ENCODE measurements at places on chromosomes 1 and 21.
A peak's percentile ranks its signal among the peaks of the same experiment; 100 is the strongest.

DNA sequence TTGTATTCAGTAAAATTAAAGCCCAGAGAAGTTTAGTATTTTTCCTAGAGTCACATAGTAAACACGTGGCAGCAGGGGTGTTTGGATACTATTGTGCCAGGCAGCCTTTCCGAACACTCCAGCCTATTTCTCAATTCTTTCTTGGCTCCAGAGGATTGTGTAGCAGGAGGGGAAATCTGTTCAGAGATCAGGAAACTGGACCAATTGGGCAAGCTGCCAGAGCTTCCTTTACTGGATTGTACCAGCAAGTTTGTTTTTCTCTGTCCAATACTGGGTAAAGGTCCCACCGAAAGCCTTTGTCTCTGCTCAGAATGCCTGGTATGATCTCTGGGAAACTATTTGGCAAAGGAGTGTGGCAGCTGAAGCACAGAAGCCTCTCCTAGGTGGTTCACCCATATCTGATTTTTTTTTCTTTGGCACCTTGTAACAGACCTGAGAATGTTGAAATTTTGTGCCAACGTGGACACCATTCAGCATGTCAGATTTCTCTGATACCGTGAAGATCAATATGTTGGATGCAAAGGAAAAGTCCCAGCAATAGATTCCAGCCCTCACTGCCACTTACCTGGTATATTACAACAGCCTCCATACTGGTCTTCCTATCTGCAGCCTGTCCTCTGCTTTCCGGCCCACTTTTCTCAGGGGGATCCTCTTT is 126.2 kb downstream of the FGGY start:
- DNase-seq = no peak

DNA sequence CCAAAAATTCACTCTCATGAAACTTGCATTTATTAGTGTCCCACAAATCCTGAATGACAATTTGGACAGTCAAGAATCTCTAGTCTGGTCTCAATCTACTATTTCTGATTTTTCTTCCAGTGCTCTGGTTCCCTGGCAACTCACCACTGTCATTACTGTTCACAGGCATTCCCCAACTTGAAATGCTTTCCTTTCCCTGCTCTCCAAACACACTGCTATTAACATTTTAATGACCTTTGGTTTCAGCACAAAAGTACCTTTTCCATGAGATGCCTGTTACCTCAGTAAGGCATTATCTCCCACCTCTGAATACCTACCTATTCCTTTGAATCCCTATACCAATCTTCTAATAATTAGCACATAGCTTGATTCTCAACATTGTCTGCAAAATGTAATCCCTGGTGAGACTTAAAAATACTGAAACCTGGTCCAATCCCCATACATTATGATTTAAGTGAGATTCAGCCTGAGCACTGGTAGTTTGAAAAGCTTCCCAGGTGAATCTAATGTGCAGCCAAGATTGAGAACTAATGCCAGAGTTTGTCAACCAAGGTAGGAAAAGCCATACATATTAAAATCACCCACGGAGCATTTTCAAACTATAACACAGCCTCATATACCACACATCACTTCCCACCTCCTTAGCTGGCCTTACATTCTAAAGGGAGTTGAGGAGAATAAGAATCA is 11.7 kb upstream of the ANGPTL3 start:
- no peak for DNase-seq

DNA sequence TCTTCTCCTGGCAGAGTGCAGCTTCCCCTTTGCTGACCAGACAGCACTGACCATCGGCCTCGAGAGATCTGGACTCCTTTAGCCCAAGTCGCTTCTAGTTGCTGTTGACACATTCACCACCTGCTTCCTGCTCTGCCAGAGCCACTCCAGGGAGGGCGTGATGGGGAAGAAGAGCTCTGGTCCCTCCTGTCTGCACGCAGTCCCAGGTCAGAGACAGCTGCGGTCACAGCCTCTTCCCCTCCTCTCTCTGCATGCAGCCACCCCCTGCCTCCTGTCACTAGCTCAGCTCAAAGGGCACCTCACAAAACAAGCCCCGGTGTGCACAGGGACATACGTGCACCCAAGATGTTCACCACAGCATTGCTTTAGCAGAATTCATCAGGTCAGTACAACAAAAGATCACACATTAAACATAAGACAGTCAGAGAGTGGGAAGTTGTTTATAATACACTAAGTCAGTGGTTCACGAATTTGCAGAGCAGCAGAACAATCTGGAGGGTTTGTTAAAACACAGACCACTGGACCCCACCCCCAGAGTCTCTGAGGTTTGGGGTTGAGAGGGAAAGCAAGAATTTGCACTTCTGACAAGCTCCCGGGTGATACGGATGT is 132.9 kb downstream of the SYF2 start:
- DNase-seq = no peak

GRCh38 chr1:179516976-179517705 is 58.6 kb downstream of the NPHS2 start:
- DNase-seq = no peak

- DNase-seq = peak; percentile 13
These were observed 42.8 kb upstream of the USP24 start for GRCh38 chr1:55257958-55258357.

DNA sequence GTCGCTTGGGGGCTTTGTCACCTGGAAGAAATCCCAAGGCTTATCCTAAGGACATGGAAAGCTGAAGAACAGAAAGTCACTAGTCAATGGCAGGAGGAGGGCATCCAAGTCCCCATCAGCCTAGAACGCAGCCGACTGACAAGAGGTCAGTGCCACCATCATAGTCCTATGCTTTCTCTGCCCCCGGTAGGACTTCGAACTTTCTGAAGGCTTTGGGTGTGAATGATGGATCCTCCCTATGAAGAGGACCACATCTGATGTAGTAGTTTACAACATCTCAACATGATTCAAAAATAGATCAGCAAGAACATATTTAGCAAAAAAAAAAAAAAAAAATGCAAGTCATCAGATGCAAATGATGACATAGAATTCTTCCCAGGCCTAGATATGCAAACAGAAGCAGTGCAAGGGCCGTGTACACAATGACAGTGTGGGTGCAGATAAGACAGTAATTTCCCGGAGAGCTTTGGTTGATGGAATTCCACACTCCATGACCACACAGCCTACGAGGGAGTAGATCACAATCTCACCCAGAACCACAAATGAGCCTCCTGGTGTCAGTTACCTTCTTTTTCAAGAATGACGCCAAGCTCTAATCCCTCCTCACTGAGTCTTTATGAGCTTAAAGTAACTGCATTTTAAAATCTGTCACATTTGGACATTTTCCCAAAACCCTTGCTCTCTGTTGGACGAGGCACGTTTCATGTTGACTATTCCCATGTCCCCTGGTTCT is 88.2 kb downstream of the PSMG1 start:
- no peak for DNase-seq

GRCh38 chr1:164796916-164797315 is 237.9 kb downstream of the PBX1 start:
- no peak for DNase-seq

- DNase-seq = no peak
These were observed 2.7 kb downstream of the RGL1 start for GRCh38 chr1:183807549-183808168.

GRCh38 chr1:153799566-153800465 is 24.6 kb downstream of the SLC27A3 start:
- no peak for DNase-seq

DNA sequence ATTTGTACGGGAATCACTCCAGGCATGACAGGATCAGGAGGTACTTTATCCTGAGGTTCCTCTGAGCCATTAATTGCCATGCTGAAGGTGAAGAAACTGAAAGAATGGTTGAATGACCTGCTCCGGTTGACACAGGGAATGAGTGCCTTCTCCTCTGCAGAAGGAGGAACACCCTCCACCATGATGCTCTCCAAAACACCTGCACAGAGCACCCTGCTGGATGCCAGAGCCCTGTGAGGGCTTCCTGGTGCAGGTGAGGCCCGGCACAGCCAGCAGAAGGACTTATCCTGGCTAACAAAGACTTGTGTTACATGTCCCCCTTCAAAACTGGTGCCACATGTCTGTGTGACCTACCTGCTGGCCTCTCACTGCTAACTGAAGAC is 14.3 kb upstream of the LBR start:
- no peak for DNase-seq

GRCh38 chr1:43322506-43322905 is 15.1 kb upstream of the MPL start:
- DNase-seq = no peak

GRCh38 chr1:17755120-17755519 is at the start of gene ACTL8:
TSS of gene ACTL8 (plus strand) at chr1:17755333. CDS start at chr1:17823009, 67,676 bp downstream.
- DNase-seq = no peak

DNA sequence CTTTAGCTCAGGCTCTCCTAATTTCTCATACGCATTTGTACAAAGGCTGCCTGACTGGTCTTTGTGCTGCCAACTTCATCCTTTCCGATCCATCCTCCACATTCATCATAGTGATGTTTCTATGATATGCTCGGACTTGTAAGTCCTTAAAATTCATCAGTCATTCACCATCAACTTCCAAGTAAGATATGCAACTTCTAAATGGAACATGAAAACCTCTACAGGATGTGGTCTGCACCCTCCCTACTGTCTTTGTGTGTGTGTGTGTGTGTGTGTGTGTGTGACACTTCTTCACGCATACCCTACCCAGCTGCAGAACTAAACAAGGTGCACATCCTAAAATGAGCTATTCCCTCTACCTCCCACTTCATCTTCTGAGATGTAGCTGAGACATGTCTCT is 397.9 kb upstream of the NR5A2 start:
- no peak for DNase-seq

- DNase-seq = no peak
These were observed 459.3 kb downstream of the ADGRL2 start for GRCh38 chr1:82260051-82260450.

DNA sequence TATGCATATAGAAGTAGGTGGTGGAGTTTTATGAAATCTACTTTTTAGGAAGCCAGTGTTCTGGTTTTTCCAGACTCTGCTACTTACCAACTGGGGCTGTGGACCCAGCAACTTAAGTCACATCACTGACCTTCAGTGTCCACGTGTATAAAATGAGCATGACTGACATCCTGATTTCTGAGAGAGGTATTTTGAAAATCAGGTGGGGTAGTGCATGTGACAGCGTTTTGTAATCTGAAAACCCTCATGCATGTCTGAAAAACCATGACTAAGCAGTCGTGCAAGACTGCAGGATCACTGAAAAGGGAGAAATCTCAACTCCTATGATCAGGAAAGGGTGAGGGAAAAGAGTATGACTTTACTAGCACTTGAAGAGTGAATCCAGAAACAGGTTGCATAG is 26.1 kb downstream of the CR1L start:
- DNase-seq = no peak

GRCh38 chr1:7956218-7957032 is 5.1 kb upstream of the PARK7 start:
- DNase-seq = no peak

- DNase-seq = peak; percentile 61
These were observed 167.5 kb downstream of the CLIC6 start for GRCh38 chr21:34836103-34836932.

- no peak for DNase-seq
These were observed 615.8 kb upstream of the RGS18 start for GRCh38 chr1:191542444-191542843.

GRCh38 chr1:103790172-103790571 is 40.5 kb downstream of the AMY1C start:
- no peak for DNase-seq

- DNase-seq = no peak
These were observed 14.6 kb upstream of the ACBD3 start for GRCh38 chr1:226201029-226201593.

DNA sequence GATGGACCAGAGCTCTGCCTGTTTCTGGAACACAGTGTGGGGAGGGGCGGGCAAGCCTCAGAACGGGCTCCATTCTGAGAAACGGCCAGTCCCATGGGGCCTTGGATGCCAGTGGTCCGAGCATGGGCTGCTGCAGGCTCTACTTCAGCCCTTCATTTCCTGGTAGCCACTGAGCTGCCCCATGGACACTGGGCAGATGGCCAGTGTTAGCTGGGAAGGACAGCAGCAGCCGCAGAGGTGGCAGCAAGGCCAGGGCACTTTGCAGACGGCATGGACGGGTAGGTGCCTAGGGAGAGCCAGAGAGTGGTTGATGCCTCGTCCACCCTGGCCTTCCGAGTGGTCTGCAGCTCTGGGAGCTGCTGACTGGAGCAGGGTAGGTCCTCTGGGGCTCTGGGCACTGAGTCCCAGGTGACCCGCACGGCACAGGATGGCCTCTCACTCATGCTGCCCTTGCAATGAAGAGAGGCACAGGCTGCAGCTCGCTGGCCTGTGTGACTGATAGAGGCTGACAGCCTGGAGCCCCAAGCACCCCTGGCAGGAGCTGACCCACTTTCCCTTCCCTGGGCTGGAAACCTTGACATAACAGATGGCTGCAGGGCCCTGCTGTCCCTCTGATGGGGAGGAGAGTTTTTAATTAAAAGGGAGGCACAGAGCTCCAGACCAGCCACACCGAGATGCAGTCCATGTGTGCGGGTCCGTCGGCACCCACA is 87.7 kb upstream of the COL6A1 start:
- no peak for DNase-seq

DNA sequence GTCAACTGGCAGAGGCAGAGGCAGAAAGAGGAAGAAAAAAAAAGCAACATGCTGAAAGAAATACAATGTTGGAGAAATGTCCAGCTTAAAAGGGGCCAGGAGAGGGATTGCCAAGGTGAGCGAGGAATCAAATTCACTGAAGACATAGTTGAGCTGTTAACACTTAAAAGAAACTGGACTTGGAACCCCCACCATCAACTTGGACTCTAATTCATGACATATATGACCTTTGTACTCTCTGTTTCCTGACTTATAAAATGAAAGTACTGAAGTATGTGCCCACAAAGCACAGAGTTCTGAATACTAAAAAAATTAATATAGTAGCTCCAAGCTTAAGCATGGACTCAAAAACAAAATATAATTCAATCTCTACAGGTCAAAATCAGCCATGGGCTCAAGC is 16.1 kb downstream of the PRR9 start:
- DNase-seq = no peak

DNA sequence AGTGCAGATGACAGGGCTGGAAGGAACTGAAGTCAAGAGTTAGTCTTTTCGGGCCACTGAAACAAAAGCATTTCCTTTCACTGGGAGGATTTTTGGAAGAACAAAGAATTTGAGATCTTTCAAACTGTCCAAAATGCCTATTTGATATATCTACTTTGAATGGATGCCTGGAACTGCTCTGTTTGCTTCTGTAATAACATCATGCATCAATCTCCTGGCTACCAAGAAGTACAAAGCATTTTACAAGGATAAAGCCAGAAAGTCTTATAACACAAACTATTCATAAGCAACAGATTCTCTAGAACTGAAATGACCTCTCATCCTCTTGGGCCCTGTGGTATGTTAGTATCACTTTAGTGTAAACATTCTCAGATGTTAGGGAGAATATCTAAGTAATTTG is 18.2 kb upstream of the RHOU start:
- no peak for DNase-seq

DNA sequence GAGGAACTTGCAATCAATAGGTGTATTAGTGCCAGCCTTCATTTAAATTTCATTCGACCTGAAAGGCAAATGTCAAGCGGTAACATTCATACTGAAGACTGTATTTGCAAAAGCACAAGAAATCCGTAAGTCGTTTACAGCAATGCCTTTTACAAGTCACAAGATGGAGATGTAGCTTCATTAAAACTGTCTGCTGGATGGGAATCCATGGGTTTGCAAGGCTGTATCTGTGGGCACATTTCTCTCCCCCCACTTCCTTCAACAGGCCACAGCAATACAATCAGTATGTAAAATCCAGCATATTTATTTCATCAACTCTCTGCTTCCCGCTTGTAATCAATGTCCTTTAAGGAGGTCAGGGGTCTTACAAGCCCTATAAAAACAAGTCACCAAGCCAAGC is 147.1 kb downstream of the SLC45A1 start:
- DNase-seq = no peak

- DNase-seq = no peak
These were observed 7.9 kb downstream of the MEF2D start for GRCh38 chr1:156492591-156493080.

GRCh38 chr1:231527586-231528171 is 790 bp upstream of the TSNAX start:
- DNase-seq = no peak

All from stimulated activated CD4-positive, alpha-beta T cell treated with anti-CD3 and anti-CD28 coated beads, Interleukin-4, amount 100 ng/mL, for 24 hours (primary cell).